ENCODE measurements at places on chromosomes 1 and 21.

DNA sequence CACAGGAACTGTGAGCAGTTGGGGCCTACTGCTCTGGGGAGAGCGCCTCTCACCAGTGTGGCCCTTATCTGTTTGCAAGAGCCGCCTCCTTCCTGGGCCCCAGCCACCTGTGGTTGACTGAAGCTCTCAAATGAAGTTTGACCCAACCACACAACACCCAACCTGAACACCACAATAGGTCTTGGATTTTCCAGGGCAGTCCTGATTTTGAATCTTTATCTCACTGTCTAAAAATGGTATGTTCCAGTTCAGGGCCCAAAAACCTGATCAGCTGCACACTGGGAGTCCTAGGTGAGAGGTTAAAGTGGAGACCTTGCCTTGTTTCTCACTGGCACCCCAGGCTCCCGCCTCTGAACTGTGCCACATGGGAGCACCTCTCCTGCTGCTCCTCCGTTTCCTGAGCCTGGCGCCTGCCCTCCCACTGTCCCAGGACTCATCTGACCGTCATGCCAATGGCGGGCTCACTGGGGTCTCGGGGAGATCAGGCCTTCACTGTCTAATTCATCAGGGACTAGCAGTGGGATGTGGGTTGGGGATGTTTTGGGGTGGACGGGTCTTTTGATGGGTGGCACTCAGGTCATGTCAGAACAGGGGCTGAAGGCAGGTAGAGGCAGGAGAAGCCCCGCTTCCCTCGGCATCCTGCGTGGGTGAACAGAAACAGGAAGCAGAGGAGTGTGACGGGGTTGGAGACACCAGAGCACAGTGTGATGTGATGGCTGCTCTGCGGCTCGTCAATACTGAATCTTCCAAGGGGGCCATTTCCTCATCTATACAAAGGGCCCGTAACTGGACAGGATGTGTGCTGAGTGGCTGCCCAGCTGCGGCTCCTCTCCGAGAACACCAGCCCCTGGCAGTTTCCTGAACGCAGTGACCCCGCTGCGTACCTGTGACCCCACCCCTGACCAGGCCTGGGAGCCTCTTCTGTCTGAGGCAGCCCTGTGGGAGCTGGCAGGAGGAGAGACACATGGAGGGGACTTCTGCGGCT, 59.6 kb upstream of the ITPKB start:
- DNase-seq, result peak; percentile 44

- no peak for DNase-seq
These were observed 178.5 kb upstream of the LMO4 start for GRCh38 chr1:87150143-87150542.

DNA sequence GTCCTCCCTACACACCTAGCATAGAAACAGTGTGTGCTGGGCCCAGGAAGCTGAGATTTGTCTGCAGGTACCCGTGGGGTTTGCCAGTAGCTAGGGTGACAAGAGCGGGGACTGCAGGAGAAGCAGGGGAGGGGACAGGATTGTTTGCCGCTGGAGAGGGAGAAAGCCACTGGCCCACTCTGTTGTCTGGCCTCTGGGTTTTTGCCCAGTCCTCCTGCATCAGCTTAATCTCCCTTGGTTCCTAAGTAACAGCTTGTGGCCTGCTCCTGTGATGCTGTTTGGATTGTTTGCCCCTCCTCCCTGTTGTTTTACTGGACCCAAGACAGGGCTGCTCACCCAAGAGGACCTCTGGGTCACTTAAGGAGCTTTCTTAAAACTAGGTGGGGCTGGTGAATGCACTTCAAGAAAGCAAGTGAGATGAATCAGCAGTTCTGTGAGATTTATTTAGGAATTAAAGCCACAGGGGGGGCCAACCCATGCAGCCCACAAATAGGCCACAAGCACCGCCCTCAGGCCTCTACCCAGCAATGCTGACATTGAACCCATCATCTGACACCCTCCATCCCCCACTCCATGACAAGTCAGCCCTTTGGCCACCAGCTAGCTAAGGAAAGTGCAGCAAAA, 142.8 kb downstream of the ZZZ3 start:
- no peak for DNase-seq

- DNase-seq, result no peak
These were observed 90.0 kb upstream of the LRRN2 start for GRCh38 chr1:204775546-204775945.

DNA sequence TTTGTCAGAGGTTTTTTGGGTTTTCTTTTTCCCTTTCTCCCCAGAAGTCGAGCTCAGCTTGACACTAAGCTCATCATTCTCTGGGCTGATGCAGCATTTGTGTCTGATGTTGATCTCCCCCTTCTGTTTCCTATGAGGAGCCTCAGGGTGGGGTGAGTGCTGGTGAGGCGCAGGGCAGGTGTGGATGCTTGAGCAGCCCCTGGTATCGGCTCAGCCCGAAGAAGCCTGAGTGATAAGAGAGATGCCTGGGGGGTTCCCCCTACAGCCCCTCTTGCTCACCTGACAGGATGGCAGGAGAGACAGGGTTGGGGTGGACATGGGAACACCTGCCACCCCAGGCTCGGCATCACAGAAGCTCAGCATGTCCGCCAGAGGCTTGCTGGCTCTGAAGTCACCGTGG, 239.0 kb downstream of the RHOU start:
- no peak for DNase-seq

DNA sequence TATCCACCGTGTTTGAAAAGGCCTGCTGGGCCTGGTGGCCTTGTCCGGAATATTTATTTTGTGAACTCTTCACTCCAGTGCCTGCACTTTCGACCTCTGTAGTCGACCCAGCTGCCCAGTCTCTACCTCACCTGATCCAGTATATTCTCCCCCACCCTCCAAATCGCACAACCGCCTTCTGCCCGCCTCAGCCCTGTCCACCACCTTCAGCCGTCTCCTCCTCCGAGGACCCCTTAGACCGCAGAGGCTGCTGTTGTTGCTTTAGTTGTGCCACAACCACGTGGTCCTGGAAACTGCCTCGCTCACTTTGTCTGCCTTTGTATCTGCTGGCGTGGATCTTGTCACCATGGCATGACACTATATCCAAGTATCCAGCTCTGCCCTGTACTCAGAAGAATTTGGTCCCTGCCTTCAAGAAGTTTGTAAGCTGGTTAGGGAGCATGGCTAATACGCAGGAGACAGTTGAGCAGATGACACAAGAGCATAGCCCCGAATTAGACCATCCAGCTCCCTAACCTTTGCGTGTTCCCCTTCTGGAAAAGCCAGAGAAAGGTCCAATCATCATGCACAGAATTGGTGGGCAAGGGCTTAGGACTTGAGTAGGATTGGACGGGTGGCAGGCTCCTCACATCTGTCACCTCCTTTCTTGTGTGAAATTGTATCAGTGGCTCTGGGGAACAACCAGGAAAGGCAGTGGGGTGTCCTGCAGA, 1.5 kb downstream of the PHGDH start:
- DNase-seq, result no peak

- DNase-seq, result no peak
These were observed 181.5 kb downstream of the DNAH14 start for GRCh38 chr1:225111000-225111399.

DNA sequence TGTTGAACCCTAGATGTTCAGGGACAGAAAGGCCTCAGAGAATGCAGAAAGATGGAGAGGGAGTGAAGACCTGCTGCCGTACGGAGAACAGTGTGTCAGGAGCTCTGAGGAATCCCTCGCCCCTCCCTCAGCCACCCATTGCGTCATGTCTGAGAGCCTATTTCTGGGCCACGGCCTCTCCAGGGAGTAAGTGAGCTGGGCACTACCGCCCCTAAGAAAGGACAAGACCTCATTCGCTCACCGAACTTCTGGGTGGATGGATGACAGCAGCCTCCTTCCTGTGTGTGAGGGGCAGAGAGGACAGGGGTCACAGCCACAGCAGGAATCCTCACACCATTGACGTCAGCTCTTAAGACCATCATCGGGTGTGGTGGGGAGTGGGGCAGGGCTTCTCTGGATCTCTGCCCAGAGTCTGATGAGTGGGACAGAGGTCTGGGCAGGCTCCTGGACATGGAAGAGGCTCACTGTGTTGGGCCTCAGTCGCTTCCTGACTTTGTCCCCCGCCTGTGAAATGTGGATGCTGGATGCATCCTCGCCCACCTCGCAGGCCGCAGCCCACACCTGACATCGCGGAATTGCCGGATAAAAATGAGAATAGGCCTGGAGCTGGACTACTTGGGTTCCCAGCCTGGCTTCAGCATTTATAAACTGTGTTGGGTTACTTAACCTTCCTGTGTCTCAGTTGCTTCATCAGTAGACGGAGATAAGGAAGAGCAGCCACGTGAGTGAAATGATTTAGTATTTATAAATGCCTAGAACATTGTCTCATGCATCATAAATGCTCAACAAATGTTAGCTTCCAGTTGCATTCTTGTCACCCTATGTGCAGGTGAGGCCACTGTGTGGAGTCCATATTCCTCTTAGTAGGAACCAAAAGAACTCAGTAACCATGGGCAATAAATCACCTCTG, 238.6 kb downstream of the TRABD2B start:
- no peak for DNase-seq

GRCh38 chr1:208040821-208041297, 129.9 kb upstream of the CD34 start:
- no peak for DNase-seq

- DNase-seq, result no peak
These were observed 38.2 kb downstream of the TTLL7 start for GRCh38 chr1:83960669-83961277.

- no peak for DNase-seq
These were observed 50.9 kb downstream of the DISP1 start for GRCh38 chr1:222865718-222866117.

GRCh38 chr1:181647314-181648035, 164.2 kb downstream of the CACNA1E start:
- DNase-seq, result no peak

- DNase-seq, result no peak
These were observed 276.9 kb downstream of the MATN1 start for GRCh38 chr1:30446508-30446907.

DNA sequence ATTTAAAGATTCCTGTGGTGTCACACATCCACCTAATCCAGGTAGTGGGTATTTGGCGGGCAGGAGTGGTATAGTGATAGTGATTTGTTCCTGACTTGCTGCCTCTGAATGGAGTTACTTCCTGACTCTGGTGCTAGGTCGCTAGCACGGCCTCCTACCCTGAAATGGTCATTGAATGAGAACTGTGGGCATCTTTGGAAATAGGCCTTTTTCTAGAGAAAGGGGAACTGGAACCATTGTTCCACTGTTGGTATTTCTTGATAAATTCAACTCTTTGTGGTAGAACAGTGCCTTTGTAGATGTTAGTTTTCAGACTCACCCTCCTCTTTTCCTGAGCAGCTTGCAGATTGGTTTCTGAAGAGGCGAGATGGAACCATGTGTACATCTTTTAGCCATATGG, 1.5 kb downstream of the QSOX1 start:
- no peak for DNase-seq

GRCh38 chr21:36076878-36077655, 7.2 kb downstream of the CBR1 start:
- DNase-seq, result no peak

GRCh38 chr1:43177691-43178090, 5.6 kb downstream of the CFAP57 start:
- DNase-seq, result no peak

GRCh38 chr21:14916676-14917141, 148.1 kb downstream of the NRIP1 start:
- no peak for DNase-seq

GRCh38 chr1:226576601-226577000, 28.0 kb downstream of the STUM start:
- DNase-seq, result no peak

GRCh38 chr1:81463936-81464837, 336.5 kb upstream of the ADGRL2 start:
- DNase-seq, result no peak

- DNase-seq, result no peak
These were observed 725.7 kb downstream of the USP25 start for GRCh38 chr21:16455526-16455925.

- no peak for DNase-seq
These were observed 12.8 kb upstream of the KIF21B start for GRCh38 chr1:201036188-201036842.

- DNase-seq, result no peak
These were observed 1.2 kb upstream of the PTTG1IP start for GRCh38 chr21:44874497-44875315.

- DNase-seq, result peak; percentile 62
These were observed 67.8 kb downstream of the OBSCN start for GRCh38 chr1:228275430-228276173.

DNA sequence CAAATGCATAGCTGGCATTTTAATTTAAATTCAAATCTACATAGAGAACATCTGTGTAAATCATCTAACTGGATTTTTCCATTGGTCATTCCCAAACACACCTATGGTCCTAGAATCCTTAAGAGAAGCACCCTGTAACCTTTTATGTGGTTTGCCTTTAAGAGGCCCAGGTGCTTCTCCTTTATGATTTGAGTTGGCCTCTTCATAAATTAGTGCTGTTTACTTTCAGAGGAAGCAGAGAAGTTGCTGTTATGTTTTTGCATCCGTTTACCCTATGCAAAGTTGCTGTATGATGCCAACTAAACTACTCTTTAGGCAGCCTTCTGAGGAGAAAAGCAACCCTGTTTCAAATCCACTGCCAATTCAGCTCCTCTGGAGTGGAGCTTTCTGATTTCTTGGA, 193.8 kb downstream of the HS2ST1 start:
- no peak for DNase-seq

DNA sequence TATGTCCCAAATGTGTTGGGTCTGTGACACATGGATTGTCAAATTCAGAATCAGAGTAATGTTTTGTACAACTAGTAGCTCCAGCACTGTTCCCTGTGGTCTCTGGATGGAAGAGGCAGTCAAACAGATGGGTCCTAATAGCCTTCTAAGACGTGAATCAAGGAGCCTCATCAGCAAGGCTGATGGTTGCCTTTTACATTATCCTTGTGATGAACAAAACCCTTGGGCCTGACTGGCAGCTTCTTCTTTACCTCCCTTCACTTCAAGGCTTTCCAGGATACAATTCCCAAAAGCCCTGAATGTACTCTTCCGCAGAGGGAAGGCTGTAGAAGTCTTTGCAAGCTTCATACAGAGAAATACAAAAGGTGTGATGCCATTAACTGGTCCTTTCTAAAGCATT, 633.3 kb downstream of the USP25 start:
- DNase-seq, result no peak

Data from activated CD8-positive, alpha-beta memory T cell treated with anti-CD3 and anti-CD28 coated beads for 48 hours (primary cell).